ENCODE measurements at places on chromosomes 11 and 22. TPM values are rescaled to one million over a fixed set of nuclear protein-coding genes. Genes with fewer than 3 reads are reported as not detected.

Gene OR52I2
- not detected for total RNA-seq

Gene EMID1
- total RNA-seq, result not detected

Gene RSF1
- total RNA-seq, result 91.9 TPM

Gene BCO2
- total RNA-seq, result 1.5 TPM
